ENCODE measurements at places on chromosomes 5 and 9.

GRCh38 chr5:155056644-155057269 is 43.2 kb downstream of the KIF4B start:
- DNase-seq: no peak

- no peak for DNase-seq
Measured at GRCh38 chr5:1975898-1976765, 93.4 kb upstream of the IRX4 start.

- no peak for DNase-seq
Measured at GRCh38 chr5:80122579-80122978, 87.4 kb downstream of the THBS4 start.

- no peak for DNase-seq
Measured at GRCh38 chr9:125460883-125461635, 199.4 kb downstream of the GAPVD1 start.

GRCh38 chr5:57493034-57493433 is 10.4 kb upstream of the ACTBL2 start:
- no peak for DNase-seq
